ENCODE measurements at places on chromosomes 6 and 20. TPM values are rescaled to one million over a fixed set of nuclear protein-coding genes. Genes with fewer than 3 reads are reported as not detected.

DNA sequence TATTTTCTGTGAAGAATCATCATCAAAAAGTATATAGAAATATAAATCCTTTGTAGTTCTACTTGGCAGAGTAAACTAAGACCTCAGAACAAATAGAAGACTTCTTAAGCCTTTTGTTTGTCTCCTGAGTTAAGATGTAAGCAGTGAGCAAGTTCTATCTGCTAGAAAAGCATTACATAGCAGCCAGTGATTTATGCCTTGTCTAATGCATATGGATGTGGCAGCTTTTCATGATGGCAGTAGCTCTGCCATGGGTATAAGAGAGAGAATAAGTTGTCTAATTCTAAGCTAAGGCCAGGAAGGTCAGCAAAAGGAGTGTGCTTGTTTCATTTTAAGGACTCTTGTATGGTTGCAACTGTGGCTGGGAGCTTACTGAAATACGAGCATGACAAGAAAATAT is 920.2 kb downstream of the GRIK2 start:
- no peaks in the 10 kb centered on the region for H3K27me3 ChIP-seq
- no peaks in the 10 kb centered on the region for H3K36me3 ChIP-seq
- no peaks in the 10 kb centered on the region for H3K4me1 ChIP-seq

GRCh38 chr20:63957004-63957689 is 931 bp upstream of the UCKL1 start:
- H3K27me3 ChIP-seq = no peaks in the 10 kb centered on the region
- H3K4me3 ChIP-seq = no peak overlapping the region
- peak overlapping the region; percentile 55 for H3K27ac ChIP-seq
- H3K36me3 ChIP-seq = peaks cover 22% of the 10 kb centered on the region
- peak; percentile 75 for DNase-seq

GRCh38 chr20:62368392-62368975 is 1.4 kb upstream of the LAMA5 start:
- no peaks in the 10 kb centered on the region for H3K27me3 ChIP-seq
- no peak for DNase-seq
- peaks cover 63% of the 10 kb centered on the region for H3K4me1 ChIP-seq
- H3K4me3 ChIP-seq = peak overlapping the region; percentile 38

DNA sequence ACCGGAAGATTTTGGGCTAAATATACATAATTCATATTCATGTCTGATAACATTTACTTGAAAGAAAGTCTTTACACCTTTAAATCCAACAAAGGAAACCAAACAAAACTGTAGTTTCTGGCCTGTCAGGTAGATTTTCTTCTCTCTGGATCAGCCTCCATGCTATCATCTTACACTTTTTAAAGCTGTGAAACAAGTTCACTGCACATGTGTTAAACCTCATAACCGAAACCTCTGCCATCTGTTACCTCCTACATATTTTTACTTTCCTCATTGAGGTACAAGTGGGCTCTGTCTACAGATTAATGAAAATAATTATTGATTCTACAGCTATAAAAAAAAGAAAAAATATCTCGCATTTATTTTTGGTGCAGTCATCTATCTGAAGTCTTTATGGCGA is 149.9 kb downstream of the RALGAPA2 start:
- H3K36me3 ChIP-seq = no peaks in the 10 kb centered on the region
- H3K4me1 ChIP-seq = no peaks in the 10 kb centered on the region
- no peak overlapping the region for H3K27ac ChIP-seq
- H3K27me3 ChIP-seq = no peaks in the 10 kb centered on the region
- no peak overlapping the region for H3K4me3 ChIP-seq
- DNase-seq = no peak

DNA sequence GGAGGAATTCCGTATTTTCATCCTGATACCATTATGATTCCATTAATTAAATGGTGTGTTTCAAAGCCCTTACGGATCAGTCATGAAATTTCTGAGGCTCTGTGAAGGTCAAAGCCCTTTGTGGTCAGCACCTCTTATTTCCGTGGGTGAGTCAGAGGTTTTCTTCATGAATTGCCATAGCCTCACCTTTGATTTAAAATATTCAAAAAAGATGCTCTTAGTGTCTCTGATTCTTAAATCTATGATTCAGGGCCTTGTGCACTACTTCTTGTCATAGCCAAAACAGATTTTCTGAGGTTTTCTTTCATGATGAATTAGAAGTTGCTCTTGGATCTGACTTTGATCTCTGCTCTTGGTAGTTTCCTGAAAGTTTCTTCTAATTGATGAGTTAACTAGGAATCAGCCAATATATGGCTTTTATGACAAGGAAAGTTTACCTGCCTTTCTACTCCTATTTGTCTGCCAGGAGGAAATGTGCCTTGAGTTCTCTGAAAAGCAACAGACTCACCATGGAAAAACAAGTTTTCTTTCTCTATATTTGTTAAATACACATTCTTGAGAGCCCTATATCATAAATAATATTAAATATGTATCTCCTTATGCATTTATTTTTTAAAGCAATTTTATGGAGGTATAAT is 613.0 kb downstream of the UTRN start:
- no peak overlapping the region for H3K4me3 ChIP-seq
- H3K27ac ChIP-seq = no peak overlapping the region
- no peaks in the 10 kb centered on the region for H3K27me3 ChIP-seq
- no peaks in the 10 kb centered on the region for H3K4me1 ChIP-seq

DNA sequence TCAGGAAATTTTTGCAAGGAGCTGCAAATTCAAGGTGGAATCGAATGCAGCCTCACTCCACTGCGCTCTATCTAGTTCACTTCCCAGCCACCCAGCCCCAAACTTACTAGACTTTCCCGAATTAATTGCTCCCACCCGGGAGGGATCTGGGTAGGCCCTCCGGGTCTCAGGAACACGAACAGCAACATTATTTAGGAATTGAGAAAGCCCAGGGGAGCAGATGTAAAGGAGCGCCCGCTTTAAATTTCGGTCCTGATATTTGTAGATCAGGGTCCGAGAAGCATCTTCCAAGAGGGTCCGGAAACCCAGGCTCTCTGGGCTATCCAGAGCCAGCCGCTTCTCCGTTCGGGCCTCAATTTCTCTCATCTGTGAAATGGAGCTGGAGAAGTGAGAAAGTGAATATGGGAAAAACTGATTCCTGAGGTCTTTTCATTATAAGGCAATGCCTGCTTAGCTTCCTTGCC is 490 bp upstream of the ID1 start:
- H3K36me3 ChIP-seq = no peaks in the 10 kb centered on the region
- no peak overlapping the region for H3K27ac ChIP-seq
- DNase-seq = no peak

- H3K4me1 ChIP-seq = peaks cover 24% of the 10 kb centered on the region
- peak overlapping the region; percentile 16 for H3K4me3 ChIP-seq
- no peaks in the 10 kb centered on the region for H3K27me3 ChIP-seq
- H3K27ac ChIP-seq = peak overlapping the region; percentile 29
- peaks cover 7% of the 10 kb centered on the region for H3K36me3 ChIP-seq
Observed at GRCh38 chr6:26420688-26421171, 18.7 kb downstream of the BTN3A1 start.

DNA sequence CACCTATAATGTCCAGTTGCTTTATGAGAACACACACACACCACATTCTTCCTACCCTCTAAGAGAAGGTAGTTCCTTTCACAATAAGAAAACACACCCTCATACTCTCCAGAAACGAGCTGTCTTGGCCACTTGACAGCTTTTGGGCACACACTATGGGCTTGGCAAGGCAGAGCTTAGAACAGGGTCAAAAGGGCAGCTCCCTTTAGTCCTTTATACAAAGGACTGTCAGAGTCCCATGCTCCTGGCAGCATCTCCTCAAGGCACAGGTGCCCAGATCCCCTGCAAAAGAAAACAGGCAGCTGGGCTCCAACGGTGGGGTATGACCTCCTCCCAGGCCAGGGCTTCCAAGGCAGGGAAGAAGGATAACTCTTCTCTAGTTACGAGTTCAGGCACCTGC is 4.9 kb upstream of the LYRM2 start:
- no peak for DNase-seq
- no peak overlapping the region for H3K27ac ChIP-seq
- H3K4me1 ChIP-seq = no peaks in the 10 kb centered on the region
- no peak overlapping the region for H3K4me3 ChIP-seq
- no peaks in the 10 kb centered on the region for H3K27me3 ChIP-seq
- H3K36me3 ChIP-seq = no peaks in the 10 kb centered on the region

DNA sequence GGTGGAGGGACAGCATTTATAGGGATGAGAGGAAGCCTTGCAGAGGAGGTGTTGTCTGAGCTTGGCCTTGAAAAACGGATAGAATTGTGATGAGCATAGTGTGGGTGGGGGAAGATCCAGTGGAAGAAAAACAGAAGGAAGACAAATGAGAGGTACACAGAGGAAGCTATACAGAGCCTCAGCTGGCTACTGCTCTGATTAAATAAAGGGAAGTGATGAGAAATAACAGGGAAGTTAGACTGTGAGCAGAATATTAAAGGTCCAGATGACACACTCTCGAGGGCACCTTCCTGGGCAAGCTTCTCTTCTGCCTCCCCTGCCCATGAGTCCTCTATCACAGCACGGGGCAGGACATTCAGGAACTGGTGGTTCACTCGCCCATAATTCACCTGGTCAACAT is 182.3 kb downstream of the KIF16B start:
- H3K4me3 ChIP-seq = no peak overlapping the region
- H3K27me3 ChIP-seq = no peaks in the 10 kb centered on the region
- no peaks in the 10 kb centered on the region for H3K4me1 ChIP-seq
- H3K27ac ChIP-seq = no peak overlapping the region

GRCh38 chr6:118135371-118135770 is 228.3 kb downstream of the SLC35F1 start:
- H3K4me1 ChIP-seq = no peaks in the 10 kb centered on the region
- H3K27ac ChIP-seq = no peak overlapping the region

Gene RAET1L
- not detected for total RNA-seq

Gene CYP24A1
- not detected for total RNA-seq

Gene CCN6
- not detected for total RNA-seq

Gene DNAH8
- not detected for total RNA-seq

Gene FAM184A
- 2.9 TPM for total RNA-seq

Gene RNF114
- total RNA-seq = 63.8 TPM

Gene PTGIS
- total RNA-seq = 15.0 TPM

Gene DSP
- total RNA-seq = 12.9 TPM

Gene GPX5
- not detected for total RNA-seq

Gene GRM1
- 1.3 TPM for total RNA-seq

Gene ECT2L
- 0.14 TPM for total RNA-seq

Gene C6orf58
- not detected for total RNA-seq
